ENCODE measurements at places on chromosomes 12 and 14.

GRCh38 chr12:24997970-24998582 lies 49.2 kb upstream of the BCAT1 start:
- DNase-seq: peak; percentile 80

- DNase-seq: peak; percentile 46
These were observed 174.6 kb downstream of the STXBP6 start for GRCh38 chr14:24875203-24875838.

DNA sequence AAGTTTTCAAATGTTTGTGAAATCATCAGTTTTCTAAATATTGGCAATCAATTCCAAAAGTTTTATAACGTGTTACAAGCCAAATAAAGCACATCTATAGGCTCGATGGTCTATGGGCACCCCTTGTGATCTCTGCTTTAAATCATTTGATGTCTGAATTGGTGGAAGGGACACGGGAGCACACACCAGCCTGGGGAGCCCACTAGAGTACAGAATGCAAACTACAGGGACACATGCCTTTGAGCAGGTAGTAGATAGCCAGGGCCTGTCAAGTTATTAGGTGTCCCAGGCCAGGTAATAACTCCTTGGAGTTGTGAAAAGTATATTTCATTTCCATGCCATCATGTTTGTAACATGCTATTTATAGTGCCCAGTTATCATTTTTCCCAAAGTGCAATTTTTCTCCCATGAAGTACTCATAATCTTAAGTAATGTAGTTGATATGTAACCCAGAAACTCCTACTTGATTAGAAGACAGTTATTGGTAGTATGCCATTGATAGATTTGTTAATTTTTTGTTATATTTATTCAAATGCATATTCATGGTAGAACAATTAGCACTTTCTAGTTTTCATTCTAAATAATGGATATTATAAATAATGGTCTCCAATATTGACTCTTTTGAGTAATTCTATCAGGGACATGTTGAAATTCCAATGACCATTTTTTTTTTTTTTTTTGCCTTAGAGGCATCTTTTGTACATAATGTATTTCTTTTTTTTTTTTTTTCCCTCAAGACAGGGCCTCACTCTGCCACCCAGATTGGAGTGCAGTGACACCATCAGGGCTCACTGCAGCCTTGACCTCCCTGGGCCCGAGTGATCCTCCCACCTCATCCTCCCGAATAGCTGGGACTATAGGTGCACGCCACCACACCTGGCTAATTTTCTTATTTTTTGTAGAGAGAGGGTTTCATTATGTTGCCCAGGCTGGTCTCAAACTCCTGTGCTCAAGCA lies 96.9 kb upstream of the FGD4 start:
- no peak for DNase-seq

DNA sequence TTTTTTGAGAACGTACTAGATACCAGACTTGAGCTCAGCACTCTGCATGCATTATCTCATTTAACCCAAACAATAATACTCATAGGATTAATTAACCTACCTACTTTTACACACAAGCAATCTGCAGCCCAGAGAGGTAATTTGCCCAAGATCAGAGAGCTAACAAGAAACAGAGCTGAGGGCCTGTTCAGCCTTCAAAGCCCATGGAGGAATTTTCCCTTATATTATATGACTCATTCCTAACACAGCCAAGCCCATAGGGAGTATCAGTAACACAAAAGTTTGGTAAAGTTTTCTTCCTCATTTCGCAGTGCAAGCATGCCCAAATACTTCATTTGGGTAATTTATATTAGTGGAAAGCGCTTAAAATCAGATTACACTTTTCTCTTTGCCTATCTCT lies 94.7 kb downstream of the GALC start:
- DNase-seq: peak; percentile 33

GRCh38 chr14:32303865-32304264 lies 25.2 kb upstream of the AKAP6 start:
- no peak for DNase-seq
